Islet precursor cell (in vitro differentiated cells): ENCODE measurements at places on chromosomes 4 and X.

DNA sequence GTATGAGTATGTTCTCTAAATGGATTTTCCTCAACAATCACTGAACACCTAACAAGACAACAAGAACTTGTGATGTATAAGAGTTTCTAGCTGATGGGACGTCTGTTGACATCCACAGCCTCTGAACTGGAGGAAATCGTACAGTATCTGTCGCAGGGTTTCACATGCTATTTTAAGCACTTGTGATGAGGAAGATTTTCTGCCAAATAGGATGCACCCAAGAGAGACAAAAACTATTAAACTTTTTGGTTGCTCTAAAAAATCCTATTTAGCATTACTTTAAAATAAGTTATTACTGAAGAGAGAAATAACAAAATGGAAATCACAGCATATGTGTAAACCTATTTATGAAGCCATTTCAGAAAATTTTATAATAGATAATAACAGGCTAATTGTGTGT lies 356.1 kb upstream of the SLC7A11 start:
- no peak for DNase-seq

- DNase-seq = peak; percentile 94
Observed at GRCh38 chr4:81460191-81460701, 11.5 kb downstream of the RASGEF1B start.

DNA sequence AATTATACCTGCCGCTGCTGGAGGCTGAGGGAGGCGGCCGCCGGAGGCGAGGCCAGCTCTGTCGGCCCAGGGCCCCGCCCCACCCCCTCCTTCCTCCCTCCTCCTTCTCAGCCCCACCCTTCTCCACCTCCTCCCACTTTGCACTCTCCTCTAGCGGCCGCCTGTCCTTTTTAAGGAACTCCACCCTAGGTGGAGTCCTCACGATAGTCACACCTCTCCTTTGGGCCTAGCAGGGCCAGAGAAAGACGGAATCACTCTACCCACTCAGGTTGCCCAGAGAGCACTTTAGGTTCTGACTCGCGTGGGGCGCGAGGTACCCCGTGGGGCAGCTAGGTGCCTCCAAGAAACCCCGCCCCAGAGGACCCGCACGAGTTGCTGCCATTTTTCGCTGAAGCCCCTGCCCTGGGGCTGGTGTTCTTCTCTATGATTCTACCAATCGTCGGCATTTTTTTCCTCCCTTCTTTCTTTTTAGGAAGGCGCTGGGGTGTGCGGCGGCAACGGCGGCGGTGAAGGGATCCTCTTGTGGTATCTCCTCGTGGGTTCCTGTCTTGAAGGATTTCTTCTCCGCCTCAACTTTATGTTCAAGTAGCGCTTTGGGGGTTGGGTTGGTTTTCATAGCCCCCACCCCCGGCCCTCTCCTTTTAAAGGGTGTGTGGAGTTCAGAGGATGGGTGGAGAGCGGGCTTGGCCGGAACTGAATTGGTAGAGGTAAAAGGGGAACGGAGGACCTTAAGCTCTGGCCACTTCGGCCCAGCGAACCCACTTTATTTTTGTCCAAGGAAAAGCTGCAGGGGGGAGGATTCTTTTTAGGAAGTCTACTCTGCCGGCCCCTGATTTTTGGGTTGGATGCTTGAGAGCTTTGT lies at the start of gene KLF8:
Gene KLF8, plus strand, starts transcription at position 136 of the 862 bp plus-strand sequence. CDS start 979 bp downstream, outside the sequence.
- DNase-seq = peak; percentile 78

DNA sequence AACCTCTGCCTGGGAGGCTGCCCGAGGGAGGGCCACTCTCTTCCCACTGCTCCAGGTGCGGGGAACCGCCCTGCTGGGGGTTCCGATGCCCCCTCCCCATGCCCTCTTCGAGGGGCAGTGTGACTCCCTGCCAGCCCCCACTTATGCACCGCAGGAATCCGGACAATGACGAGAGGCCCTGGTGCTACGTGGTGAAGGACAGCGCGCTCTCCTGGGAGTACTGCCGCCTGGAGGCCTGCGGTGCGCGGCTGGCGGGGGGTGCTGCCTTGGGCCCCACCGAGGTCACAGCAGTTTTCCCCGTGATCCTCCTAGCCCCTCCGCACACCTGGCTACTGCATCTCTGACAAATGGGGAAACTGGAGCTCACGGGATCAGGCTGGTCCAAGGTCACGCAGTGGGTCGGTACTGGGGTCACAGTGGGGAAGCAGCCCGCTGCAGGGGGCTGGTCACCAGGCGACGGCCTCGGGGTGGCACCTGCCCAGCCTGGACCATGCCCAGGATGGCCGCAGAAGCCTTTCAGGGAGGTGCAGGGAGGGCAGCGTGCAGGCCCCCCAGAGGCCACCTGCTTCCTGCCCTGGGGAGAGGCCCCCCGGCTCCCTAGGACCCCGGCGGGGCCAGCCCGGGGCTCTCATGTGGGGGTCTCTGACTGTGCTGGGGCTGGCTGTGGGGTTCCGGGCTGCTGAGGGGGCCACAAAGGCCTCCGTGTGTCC lies 3.5 kb downstream of the HGFAC start:
- no peak for DNase-seq

- no peak for DNase-seq
Observed at GRCh38 chr4:95204267-95204844, 344.4 kb downstream of the UNC5C start.

GRCh38 chr4:39544580-39545315 lies 17.5 kb upstream of the UGDH start:
- no peak for DNase-seq

DNA sequence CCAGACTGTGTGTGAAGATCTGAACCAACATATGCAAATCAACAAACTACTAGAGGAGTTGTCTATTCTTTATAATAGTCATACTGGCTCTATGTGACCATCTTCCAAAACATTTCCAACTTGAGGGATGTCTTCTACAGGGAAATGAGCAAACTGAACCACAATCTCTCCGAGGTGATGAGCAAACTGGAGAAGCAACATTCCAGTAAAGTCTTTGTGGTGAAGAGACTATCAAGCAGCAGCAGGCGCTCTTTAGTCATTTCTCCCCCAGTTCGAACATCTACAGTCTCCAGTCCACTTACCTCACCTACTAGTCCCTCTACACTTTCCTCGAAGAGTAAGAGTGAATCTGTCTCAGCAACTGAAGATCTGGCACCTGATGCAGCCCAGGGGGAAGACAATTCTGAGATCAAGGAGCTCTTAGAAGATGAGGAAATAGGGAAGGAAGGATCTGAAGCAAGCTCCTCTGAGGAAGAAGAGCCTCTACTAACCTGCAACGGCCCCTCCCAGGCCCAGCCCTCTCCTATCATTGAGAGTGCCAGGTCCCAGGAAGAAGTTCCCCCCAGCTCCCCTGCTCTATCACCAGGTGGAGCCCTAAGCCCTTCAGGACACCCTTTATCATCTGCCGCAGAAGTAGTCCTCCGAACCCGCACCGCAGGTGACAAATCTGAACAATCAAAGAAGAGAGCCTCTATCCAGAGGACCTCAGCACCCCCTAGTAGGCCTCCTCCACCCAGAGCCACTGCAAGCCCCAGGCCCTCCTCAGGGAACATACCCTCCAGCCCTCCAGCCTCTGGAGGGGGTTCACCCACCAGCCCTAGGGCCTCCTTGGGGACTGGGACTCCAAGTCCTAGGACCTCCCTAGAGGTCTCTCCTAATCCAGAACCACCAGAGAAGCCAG lies 98.1 kb downstream of the HNRNPD start:
- no peak for DNase-seq

DNA sequence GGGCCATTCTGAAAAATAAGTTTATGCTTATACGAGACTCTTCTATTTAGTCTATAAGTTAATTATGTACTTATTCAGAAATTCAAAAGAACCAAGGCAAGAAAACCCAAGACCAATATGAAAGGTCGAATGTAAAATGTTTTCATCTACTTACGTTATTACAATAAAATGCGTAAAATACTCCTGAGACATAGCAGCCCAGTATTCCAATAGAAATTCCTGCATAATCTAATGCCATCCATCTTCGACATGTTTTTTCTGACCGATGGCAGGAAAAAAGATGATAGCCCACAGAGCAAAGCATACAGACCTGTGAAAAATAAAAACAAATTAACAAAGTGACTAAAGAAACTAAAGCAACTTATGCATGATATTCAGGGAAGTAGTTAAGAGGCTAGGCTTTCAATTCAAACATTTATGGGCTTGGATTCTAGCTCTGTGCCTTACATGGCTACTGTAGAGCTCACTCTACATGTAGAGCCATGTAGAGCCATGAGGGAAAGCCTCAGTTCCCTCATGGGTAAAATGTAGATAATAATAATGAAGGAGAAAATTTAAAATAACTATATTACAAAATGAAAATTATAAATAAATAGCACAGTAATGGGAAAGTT lies 9.1 kb downstream of the PAQR3 start:
- DNase-seq = no peak

DNA sequence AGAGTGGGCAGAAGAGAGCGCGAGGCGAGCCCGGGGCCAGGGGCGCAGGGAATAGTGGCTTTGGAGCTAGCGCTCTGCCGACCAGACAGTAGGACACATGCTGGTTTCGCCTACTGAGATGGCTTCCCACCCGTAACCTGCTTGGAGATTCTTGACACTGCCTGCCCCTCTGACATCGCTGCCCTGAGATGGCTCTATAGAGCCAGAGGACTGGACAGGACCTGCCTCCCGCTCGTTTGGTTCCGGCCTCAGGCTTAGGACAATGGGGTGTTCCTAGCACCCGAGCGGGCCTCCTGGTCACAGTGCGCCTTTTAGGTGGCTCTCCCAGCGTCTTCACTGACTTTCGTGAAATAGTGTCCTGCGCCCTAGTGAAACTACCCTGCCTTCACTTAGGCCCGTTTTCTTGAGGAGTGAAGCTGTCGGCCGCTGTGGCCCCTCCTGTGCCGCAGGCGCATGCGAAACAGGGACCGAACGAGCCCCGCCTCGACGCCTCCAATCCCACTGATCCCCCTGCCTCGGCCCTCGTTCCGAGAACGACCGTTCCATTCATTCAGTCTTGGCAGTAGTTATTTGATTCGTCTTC lies 608 bp downstream of the TAF1 start:
- peak; percentile 53 for DNase-seq

DNA sequence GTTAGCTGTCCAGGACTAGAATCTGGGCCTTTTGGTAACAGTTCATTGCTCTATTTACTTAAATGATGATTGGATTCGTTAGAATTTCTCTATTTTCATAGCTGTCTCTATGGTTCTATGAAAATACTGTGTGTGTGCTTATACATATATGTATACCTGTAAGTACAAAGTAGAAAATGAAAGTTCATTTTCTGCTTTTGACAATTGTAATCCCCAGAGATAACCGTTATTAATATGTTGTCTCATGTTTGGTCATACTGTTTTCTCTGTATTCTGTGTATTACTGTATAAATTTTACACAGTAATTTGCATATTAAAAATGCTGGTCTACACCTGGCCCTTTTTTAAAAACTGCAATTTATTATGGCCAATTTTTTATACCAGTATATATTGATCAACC lies 55.4 kb downstream of the CLCN3 start:
- no peak for DNase-seq

GRCh38 chr4:151169223-151169622 lies 69.8 kb downstream of the RPS3A start:
- peak; percentile 63 for DNase-seq

DNA sequence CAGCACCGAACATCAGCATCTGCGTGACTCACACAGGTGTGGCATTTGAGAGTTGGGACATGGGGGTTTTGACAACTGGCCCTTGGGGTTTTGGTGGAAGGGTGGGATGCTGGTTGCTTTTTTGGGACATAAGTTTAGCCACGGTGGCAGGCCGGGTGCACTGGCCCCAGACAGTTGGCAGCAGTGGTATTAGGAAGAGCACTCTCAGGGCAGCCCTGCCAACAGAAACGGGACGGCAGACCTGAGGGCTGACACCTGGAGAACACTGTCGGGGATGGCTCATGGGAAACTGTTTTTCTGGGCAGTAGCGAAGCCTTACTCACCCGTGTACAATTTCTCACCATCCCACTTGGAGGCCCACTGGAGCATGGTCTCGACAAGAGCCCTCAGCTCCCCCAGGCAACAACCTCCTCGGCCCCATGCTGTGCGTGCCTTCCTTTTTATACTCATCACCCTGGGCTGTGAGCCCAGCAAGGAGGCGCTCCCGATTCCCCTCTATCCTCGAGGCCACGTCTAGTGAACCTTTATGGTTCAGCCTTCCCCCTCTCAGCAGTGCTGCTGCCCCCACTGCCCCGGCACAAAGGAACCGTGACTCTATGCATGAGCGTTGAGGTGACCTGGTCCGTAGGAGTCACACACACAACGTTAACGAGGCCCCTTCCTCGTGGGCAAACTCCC lies 30.6 kb downstream of the WDR1 start:
- DNase-seq = no peak

DNA sequence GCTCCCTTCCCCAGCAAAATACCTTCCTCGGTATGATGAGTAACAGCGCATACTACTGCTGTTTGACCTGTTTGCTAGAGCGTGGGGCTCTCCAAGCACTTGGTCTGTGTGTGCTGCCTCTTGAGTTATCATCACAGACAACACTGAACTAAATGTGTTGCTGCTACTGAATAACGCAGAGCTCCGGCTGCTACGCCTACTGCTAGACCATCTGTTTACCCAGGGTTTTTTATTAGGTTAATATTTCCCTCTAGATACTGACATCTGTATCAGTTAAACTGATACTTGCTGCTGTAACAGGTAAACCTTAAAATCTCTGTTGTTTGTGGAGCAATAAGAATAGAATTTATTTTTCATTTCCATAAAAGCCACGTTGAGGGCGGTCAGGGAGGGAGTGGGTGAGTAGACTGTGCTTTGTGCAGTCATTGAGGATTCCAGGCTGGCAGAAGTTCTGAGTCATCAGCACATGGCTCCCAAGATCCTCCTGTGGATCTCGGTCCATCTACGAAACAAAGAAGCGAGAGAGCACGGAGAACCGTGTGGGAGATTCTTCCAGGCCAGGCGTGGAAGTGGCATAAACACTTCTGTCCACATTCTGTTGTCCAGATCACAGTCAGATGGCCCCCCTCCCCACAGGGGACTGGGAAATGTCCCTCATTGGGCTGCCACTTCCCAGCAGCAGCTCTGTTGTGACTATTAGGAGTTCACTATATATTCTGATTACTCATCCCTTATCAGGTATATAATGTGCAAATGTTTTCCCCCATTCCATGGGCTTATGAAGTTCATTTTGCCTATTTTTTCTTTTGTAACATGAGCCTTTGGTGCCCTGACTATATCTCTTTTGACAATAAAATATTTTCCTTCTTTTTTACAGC lies 14.1 kb downstream of the GRK4 start:
- DNase-seq = peak; percentile 79

DNA sequence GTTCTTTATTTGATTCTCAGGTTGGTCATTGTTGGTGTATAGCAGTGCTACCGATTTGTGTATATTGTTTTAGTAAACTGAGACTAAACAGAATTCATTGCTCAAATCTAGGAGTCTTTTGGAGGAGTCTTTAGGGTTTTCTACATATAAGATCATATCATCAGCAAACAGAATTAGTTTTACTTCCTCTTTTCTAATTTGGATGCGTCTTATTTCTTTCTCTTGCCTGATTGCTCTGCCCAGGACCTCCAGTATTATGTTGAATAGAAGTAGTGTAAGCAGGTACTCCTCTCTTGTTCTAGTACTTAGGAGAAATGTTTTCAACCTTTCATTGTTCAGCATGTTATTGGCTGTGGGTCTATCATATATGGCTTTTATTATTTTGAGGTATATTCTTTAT lies 92.6 kb downstream of the IQCM start:
- no peak for DNase-seq
